ENCODE measurements at places on chromosomes 1 and 21. TPM values are rescaled to one million over a fixed set of nuclear protein-coding genes. Genes with fewer than 3 reads are reported as not detected.
A peak's percentile ranks its signal among the peaks of the same experiment; 100 is the strongest.

WNT2B gene
- 0.40 TPM for total RNA-seq

CD84 gene
- 3.2 TPM for total RNA-seq

OPTC gene
- total RNA-seq = not detected

TADA1 gene
- total RNA-seq = 14.2 TPM

TRAPPC3 gene
- 24.8 TPM for total RNA-seq

CELA3B gene
- 7.4 TPM for total RNA-seq

SLC16A4 gene
- 3.5 TPM for total RNA-seq

AMY1B gene
- total RNA-seq = not detected

DNA sequence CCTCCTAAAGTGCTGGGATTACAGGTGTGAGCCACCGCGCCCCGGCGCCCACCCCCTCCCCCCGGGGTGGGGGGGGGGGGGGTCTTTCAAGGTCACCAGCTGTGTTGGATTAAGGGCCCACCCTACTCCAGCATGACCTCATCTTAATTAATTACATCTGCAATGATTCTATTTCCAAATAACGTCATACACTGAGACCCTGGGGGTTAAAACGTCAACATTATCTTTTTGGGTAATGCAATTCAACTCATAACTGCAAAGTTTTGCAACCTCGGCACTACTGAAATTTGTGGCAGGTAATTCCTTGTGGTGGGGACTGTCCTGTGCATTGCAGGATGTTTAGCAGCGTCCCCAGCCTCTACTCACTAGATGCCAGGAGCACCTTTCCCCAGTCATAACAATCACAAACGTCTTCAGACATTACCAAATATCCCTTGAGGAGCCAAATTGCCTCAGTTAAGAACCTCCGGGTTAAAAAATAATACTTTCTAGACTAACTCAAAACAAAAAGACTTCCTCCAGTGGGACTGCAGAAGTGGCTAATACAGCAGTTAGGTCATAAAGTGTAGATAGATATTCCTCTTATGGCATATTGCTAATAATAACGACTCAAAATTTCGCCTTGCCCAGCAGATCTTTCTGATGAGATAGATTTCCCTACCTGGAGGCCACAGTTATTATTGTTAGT, 233.0 kb upstream of the KAZN start:
- DNase-seq = no peak

GRCh38 chr1:171811672-171812071, 29.6 kb upstream of the DNM3 start:
- no peak for DNase-seq

GRCh38 chr1:205971082-205971481, 27.8 kb upstream of the SLC26A9 start:
- DNase-seq = no peak

- DNase-seq = no peak
Observed at GRCh38 chr1:50929376-50929958, 30.6 kb downstream of the FAF1 start.

DNA sequence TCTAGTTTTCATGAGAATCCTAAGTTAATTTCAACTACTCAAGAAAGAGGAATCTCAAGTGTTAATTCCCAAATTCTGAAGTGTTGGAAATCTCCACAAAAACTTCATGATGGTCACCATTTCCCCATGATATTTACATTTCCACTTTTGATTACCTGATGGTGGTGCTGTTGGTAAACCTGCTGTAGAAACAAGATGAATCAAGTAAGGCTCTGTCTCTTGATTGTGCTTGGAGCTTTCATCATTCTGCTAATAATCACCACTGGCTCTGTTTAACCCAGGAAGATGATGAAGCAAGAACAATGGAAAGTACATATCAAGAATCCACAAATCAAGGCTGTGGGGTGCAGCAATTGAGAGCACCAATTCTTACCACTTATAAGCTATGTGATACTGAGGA, 77.8 kb downstream of the C4BPA start:
- DNase-seq = no peak

DNA sequence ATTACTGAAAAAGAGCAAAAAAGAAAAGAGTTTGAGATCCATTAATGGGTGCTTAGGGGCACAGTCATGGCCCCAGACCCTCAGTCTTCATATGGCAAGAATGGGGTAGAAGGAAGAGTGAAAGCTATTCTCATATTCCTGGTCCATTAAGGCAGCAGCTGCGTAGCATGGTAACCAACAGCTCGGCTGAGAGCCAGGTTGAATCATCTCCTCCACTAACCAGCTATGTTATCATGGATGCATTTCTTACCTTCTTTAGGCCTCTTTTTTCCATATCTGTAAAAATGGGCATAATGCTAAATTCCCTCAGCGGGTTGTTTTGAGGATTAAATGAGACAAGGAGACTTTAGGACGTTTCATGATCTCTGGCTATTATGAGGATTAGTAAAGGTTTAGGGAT, 15.0 kb upstream of the SARS1 start:
- DNase-seq = no peak

- no peak for DNase-seq
Observed at GRCh38 chr21:35163411-35163810, 114.3 kb upstream of the RUNX1 start.

DNA sequence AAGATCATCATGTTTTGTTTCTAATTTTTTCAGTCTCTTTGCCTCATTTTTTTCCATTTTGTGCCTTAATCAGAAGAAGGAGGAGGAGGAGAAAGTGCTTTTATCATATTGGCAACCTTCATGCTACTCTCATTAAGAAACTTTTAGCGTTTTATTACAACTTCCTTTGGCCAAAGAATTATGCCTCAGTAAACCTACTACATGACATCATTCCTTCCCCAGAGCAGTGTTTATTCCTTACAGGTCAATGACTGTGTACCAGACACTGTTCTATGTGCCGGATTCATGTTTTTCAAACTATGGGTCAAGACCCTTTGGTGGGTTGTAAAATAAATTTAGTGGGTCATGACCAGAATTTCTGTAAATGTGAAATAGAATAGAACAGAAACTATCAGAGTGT, 110.4 kb downstream of the SLC30A10 start:
- DNase-seq = no peak

- peak; percentile 38 for DNase-seq
Observed at GRCh38 chr1:223189903-223190724, 47.1 kb upstream of the TLR5 start.

DNA sequence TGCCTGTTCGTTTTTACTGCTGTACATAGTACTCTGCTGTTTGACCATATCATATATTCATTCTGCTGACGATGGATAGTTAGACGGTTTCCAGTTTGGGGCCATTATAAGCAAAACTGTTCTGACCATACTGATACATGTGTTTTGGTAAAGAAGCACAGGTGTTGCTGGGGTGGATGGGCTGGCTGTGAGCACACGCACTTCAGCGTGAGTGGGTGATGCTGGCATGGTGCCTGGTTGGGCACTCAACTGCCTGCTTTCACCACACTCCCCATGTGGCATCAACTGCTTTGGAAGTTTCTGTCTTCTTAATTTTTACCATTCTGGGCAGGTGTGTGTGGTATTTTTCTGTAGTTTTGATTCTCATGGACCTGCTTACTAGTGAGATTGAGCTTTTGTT, 37.3 kb downstream of the ADARB1 start:
- DNase-seq = no peak

- no peak for DNase-seq
Observed at GRCh38 chr1:64242895-64243756, 39.7 kb downstream of the UBE2U start.

GRCh38 chr1:9840176-9840575, 16.4 kb upstream of the CLSTN1 start:
- DNase-seq = no peak

- no peak for DNase-seq
Observed at GRCh38 chr1:24981631-24982005, 51.5 kb upstream of the RUNX3 start.

GRCh38 chr1:214557952-214558735, 6.7 kb upstream of the PTPN14 start:
- DNase-seq = no peak

DNA sequence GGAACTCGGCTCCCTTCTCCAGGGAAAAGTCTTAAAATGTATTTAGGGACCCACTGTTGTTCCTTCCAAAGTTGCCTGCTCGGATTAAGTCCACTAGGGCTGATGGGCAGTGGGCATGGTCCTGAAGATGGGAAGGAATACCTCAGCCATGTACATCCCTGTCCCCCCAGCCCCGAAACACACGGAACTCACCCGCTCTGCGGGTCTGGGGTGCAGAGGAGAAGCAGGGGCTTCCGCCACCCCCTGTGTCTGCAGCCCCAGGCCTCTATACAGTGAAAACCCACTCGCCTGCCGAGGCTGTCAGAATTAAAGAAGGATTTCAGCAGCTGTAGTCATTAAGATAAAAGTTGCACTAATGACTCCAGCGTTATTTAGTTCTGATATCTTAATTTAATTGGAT, 212.6 kb upstream of the VAMP3 start:
- DNase-seq = no peak

GRCh38 chr1:177017287-177017852, 147.1 kb downstream of the ASTN1 start:
- no peak for DNase-seq

DNA sequence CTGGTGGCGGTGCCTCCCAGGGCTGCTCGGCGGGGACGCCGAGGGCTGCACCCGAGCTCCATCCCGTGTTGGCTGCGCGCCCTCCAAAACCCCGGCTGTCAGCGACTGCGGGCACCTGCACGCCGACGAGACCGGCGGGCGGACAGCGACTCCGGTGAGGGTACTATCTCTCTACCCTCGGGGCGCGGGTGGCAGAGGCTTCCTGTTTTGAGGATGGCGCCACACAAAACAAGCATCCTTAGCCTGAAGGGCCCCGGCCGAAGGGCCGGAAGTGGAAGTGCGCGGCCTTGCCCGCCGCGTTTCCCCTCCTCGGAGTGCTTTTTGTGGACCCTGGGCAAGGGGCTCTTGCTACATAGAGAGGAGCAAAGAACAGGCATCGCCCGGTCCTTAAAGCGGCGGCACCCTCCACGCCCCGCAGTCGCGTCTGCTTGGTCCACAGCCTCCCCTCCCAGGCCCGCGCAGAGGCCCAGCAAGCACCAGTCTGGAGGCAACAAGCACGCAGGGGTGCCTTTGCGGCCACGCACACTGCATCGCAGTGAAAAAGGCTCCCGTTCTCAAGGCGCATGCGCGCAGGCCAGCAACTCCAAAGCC, 561 bp upstream of the COQ8A start:
- peak; percentile 79 for DNase-seq

DNA sequence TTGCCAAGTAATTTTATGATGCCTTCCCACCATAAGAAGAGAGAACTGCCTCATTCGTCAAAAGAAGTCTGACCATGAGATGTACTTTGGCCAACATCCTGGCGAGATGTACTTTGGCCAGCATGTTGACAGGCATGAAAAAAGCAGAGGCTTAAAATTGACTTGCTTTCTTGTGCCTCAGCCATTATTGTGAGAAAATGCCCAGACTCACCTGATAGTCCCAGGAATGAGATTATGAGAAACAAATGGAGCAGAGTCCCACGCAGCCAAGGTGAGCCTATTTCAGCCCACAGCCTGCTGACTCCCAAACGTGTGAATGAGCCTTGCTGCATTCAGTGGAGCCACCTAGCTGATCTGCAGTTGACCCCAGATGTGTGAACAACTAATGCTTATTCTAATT, 43.5 kb upstream of the ZNF644 start:
- DNase-seq = peak; percentile 64

DNA sequence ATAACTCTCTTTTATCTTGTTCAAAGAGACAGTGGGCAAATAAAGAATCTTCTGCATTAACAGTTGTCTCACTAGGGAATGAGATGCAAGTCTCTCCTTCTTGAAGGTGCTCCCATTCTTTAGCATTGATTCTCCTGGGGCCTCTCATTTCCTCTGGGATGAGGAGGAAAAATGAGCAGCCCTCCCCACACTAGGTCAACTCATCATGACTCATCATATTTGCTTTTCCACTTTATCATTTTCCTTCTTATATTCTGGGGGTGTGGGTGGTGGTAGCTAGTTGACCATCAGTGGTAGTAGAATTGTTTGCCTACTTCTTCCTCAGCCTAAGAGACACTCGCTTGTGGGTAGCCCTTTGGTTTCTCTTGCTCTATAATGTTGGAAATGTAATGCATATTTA, 182.0 kb upstream of the C1orf87 start:
- no peak for DNase-seq

DNA sequence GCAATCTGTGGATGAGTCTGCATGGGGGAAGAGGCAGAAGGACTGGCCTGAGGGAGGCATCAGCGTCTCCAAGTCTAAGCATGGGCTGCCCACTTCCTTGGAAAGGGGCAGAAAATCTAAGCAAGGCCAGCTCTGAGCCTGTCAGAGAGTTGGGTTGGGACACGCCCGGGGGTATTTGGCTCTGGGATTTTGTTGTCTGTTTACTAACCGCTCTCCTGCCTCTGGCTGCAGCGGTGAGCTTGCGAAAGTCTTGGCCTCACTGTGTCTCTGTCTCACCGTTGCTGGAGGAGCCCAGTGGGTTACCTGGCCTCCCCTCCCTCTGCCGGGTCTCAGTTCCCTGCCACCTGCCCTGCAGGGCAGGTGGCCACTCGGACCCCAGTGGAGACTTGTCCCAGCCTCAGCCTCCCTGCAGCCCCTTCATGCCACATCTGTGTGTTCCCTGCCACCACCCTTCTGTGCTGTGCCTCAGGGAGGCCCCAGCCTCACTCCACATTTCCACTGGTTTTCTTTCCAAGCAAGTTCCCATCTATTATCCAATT, 33.7 kb downstream of the EDN2 start:
- no peak for DNase-seq

GRCh38 chr21:29221253-29221744, 77.4 kb upstream of the BACH1 start:
- no peak for DNase-seq

- DNase-seq = peak; percentile 83
Observed at GRCh38 chr1:68321084-68321685, 88.9 kb upstream of the WLS start.

DNA sequence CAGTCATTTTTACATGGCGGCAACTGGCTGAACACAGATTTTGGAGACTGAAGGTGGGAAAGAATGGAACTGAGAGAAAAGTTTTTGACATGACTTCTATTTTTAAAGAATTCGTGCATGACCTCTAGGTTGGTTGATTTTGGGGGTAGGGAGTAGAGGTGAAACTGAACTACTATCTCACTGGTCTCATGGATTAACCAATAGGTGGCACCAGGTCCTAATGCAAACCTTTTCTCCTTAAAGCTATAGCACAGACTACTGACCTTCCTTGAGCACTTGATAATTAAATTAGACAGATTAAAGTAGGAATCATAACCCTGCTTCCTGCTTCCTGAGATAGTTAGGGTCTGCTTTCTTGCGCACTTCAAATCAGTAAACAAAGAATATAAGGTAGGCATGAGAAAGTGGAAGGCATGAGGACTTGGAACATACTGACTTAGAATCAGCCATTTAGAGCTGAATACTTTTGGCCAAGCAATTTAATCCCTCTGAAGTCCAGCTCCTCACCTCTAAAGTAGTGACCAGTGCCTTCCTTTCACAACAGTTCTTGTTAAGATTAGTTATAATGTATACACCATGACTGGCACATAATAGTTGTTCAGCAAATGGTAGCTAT, 206.0 kb downstream of the CENPF start:
- no peak for DNase-seq

Data from left lobe of liver (tissue), 2 donors.